ENCODE measurements at places on chromosomes 5 and 9. TPM values are rescaled to one million over a fixed set of nuclear protein-coding genes. Genes with fewer than 3 reads are reported as not detected.
A peak's percentile ranks its signal among the peaks of the same experiment; 100 is the strongest.

GRCh38 chr9:110109333-110110092 is 98.4 kb downstream of the C9orf152 start:
- DNase-seq = no peak

Gene SPINK13
- not detected for total RNA-seq

DNA sequence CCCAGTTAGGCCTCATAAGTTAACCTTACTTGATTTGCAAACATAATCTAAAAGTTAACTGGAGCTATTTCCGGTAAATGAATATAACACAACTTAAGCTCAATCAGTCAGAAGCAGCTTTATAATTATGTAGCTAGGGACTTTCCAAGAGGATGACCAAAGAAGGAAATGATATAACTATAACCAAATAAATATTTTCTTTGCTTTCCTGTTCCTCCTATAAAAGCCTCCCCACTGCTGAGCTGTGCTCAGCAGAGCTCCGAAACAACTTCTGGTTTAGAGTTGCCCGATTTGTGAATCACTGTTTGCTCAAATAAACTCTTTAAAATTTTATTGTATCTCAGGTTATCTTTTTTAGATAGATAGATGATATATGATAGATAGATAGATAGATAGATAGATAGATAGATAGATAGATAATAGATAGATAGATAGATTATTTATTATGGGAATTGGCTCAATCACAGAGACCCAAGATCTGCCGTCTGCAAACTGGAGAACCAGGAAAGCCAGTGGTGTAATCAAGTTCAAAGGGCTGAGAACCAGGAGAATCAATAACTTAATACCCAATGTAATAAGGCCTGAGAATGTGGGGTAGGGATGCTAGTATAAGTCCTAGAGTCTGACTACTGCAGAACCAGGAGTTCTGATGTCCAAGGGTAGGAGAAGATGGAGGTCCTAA is 19.3 kb upstream of the TMEM161B start:
- no peak for DNase-seq

GRCh38 chr5:168916852-168917251 is 337.7 kb upstream of the PANK3 start:
- no peak for DNase-seq

Gene SPINK1
- total RNA-seq = 0.51 TPM

Gene HTR1A
- not detected for total RNA-seq

GRCh38 chr5:134248256-134248655 is 22.4 kb upstream of the PPP2CA start:
- no peak for DNase-seq

Gene IL9
- total RNA-seq = not detected

DNA sequence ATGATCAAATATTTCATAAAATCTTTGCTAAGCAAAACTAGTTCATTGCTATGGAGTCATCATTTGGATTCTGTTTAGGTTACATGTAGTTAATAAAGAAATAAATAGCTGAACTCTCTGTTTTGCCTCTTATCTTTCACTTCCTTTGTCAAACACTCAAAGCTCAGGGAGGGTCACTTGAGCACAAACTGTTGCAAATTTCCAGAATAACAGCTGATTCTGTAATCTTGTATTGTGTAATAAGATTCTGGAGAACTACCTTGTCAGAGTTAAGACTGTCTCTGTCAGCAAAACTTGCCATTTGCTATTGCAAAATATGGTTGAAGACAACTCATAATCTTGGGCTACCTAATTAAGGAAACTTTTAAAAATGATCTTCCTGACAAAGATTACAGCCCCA is 182.0 kb upstream of the MOCS2 start:
- no peak for DNase-seq

DNA sequence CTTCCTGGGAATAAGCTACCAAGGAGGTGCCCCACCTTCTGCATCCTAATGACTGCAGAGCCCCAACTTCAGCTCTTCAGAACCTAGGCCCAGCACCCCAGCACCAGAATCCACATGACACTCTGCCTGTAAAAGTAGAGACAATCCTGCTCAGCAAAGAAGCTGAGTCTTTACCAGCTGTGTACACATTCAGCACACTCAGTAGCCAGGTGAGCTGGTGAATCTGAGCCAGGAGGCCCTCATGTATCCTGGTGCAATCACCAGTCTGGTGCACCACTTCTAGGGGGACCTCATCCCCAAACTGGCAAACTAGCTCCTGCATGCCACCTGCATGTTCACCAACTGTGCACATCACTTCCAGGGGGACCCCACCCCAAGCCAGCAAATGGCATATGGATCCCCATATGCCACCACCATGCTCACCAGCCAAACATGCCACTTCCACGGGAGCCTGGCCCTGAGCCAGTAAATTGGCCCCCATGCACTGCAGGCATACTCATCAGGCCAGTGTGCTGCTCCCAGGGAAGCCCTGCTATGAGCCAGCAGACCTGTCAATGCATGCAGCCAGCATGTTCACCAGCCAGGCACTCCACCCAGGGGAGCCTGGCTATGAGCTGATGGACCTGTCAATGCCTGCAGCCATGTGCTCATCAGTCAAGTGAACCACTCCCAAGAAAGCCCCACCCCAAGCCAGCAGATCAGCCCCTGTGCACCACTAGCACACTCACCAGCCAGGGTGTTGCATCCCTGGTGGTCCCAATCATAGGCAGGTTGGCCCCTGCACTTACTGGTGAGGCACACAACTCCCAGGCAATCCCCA is 15.6 kb upstream of the BTNL9 start:
- DNase-seq = no peak

Gene SVEP1
- 1.3 TPM for total RNA-seq

Gene GAS1
- total RNA-seq = 14.5 TPM

Gene SLC35A4
- total RNA-seq = 23.5 TPM

DNA sequence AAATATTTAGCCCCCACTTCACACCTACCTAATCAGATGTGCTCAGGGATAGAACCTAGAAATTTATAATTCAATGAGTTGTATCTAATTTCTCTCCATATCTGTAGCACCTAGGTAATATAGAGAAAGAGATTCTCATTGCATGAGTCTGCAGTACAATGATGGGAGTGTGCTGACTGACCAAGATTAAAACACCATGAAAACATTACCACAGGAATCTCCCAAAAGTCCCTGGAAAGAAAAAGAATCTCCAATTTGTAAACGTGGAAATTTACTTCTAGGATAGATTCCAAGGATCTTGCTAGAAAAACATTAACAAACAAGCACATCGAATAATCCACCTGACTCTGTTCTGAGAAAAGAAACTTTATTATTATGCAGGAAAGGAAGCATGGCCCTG is 45.0 kb upstream of the DMRTA1 start:
- DNase-seq = no peak

Gene TMEM174
- not detected for total RNA-seq

GRCh38 chr5:176658817-176659511 is 11.7 kb downstream of the TSPAN17 start:
- DNase-seq = peak; percentile 78

Gene CXXC5
- 199 TPM for total RNA-seq

DNA sequence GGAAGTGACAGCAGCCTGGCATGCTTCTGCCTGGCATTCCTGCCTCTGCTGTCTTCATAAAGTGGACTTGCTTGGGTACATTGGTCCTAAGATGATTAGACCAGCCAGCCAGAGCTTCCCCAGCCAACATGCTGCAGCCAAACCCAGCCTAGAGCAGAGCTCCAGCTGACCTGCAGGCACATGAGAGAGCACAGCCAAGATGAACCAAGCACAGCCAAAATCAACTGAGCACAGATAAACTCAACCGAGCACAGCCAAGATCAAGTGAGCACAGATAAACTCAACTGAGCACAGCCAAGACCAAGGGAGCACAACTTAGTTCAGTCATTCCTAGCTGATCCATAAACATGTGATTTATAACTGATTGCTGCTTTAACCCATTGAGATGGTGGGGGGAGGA is 266.5 kb downstream of the MSX2 start:
- DNase-seq = no peak

- no peak for DNase-seq
Observed at GRCh38 chr5:85784746-85785145, 833.0 kb upstream of the COX7C start.

- no peak for DNase-seq
Observed at GRCh38 chr5:126363658-126364057, 59.6 kb upstream of the GRAMD2B start.
